ENCODE measurements at places on chromosomes 3 and 15.

GRCh38 chr15:67839499-67839928 lies 331 bp downstream of the RNU6-1 start:
- no peak for DNase-seq

DNA sequence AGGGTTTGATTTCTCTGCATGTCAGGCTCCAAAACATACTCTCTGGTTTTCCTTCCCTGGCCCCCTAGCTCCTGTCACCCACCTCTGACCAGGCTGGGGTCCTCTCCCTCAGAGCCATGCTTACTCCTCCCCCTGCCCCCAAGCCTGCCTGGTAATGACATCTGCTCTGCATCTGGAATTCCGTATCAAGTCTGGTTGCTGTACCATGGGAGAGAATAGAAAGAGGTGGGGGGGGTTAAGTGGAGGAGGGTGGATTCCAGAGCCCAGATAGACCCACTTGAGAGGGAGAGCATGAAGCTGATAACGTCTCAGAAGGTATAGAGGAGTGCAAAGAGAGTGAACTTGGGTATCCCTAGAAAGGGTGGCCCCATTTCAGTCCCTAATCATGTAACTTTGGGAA lies 4.2 kb downstream of the IGDCC4 start:
- no peak for DNase-seq

DNA sequence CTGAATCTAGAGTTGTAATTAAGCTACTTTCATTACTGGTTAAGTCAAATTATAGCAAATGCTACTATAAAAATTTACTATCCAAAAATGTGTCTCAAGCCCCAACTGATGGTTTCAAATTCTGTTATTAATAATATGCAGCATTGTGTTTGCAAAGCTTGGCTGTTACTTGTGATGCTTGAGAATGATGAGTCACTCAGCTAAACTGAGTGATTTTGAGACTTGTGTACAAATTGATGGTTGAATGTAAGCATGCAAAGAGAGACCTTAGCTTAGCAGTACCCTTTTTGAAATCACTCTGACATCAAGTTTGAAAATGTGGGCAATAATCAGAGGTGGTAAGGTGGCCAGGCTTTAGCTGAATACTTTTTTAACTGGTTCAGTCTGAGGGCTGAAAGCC lies 27.6 kb downstream of the OPA1 start:
- DNase-seq = no peak

DNA sequence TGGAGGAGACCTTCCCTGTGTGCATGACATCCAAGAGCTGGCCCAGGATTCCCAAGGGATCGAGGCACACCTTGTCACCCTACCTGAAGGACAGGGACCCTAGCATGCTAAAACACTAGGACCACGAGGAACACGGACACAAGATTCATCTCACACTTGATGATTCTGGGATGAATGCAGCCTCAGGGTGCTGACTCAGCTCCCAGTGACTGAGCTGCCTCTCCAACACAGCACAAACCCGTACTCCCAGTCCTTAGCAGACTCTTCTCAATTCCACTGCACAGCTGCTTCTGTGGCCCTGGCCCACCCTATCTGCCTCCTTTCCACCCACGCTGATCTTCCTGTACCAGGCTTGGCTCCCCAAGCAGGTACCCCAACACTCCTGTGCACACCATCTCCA lies 9.1 kb upstream of the OXTR start:
- no peak for DNase-seq

DNA sequence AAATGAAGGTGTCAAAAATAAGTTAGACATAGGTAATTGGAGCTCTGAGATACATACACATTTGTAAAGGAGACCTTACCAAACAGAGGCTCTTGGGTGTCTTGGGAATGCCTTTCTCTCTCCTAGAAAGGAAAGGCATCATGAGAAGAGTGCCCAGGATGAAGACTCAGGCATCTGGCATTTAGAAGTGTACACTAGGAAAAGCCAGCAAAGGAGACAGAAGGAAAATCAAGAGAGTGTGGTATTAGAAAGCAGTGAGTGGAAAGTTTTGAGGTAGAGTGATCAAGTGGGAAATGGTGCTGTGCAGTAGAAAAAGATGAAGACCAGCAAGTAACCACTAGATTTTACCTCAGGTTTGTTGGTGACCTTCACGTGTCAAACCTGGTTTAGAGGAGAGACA lies 16.1 kb downstream of the UBE2E1 start:
- DNase-seq = no peak

DNA sequence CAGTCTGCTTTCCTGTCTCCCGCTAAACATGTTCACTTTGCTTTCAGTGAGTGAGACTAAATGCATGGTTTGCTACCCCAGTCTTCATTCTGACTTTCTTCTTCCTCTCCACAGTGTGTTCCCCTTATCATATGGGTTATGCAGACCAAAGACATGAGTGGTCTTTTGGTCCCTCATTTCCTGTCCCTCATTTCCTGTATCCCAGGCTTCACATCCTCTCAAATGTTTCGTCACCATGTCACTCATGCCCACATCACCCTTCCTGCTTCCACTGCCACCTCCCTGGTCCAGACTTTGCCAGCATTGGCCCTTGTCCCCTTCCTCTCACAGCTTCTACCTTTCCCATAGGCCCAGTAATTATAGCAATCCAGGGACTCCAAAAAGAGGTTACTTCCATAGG lies 209.0 kb downstream of the MYRIP start:
- DNase-seq = no peak
